ENCODE measurements at places on chromosomes 4 and X. TPM values are rescaled to one million over a fixed set of nuclear protein-coding genes. Genes with fewer than 3 reads are reported as not detected.

- no peaks in the 10 kb centered on the region for H3K27me3 ChIP-seq
- H3K36me3 ChIP-seq = peaks cover 11% of the 10 kb centered on the region
- H3K27ac ChIP-seq = peak overlapping the region; percentile 71
- peak overlapping the region; percentile 82 for H3K4me3 ChIP-seq
- peaks cover 17% of the 10 kb centered on the region for H3K4me1 ChIP-seq
Observed at GRCh38 chr4:163165217-163166017, 1.3 kb downstream of the NAF1 start.

GRCh38 chr4:11427121-11427996 is 1.3 kb downstream of the HS3ST1 start:
- H3K36me3 ChIP-seq = peaks cover 5% of the 10 kb centered on the region
- H3K4me3 ChIP-seq = peak overlapping the region; percentile 89
- no peaks in the 10 kb centered on the region for H3K27me3 ChIP-seq
- H3K4me1 ChIP-seq = peaks cover 27% of the 10 kb centered on the region
- no peak for DNase-seq
- no peak overlapping the region for H3K27ac ChIP-seq

DNA sequence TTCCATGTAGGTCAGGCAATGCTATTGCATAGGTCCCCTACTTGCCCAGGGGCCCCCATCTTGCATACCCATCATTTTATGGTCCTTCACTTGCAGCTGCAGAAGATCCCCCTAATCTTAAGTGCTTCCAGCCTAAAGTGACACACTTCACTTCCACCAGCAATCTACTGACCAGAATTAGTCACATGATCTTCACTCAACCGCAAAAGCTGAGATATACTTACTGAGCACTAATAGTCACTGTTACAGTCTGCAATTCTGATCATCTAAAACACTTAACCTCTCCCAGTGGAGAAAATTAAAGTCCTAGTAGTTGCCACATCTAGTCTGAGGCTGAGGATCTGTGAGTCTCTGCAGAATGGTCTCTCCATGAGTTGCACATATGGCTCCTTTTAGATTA is 82.1 kb downstream of the AREG start:
- H3K27me3 ChIP-seq = no peaks in the 10 kb centered on the region
- no peak for DNase-seq
- no peaks in the 10 kb centered on the region for H3K4me1 ChIP-seq
- no peaks in the 10 kb centered on the region for H3K36me3 ChIP-seq

DNA sequence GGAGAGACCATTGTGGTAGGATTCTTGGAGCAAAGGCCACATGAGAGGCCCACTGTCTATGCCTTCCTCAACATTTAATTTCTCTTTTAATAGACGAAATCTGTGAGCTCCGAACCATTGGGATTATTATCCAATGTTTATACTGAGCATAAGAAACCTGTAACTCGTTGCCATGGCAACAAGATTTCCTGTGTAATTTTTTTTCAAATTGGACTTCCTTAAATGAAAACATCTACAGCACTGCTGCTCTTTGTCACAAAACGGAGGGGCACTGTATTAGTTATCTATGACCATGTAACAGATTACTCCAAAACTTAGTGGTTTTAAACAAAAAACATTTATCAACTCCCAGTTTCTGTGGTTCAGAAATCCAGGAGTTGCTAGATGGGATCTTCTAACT is 38.7 kb downstream of the PPP1R2C start:
- DNase-seq = no peak
- no peak overlapping the region for H3K27ac ChIP-seq
- H3K4me3 ChIP-seq = no peak overlapping the region
- H3K27me3 ChIP-seq = no peaks in the 10 kb centered on the region
- no peaks in the 10 kb centered on the region for H3K4me1 ChIP-seq

DNA sequence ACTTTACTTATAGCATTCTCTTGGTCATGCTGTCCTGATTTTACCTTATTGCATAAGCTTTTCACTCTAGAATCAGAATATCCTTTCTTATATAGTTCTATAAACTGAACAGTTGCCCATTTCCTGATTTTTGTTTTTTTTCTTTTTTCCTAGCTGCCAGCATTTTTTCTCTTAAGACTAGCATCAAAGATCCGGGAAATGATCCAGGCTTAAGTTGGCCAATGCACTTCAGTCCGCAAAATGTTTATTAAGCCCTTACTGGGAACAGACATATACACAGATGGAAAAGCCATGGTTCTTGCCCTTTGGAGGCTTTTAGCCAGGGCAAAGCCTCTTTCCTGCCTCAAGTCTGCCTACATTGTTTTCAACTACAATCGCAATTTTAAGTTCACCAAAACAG is 10.1 kb upstream of the BMP2K start:
- H3K4me1 ChIP-seq = peaks cover 5% of the 10 kb centered on the region
- no peak overlapping the region for H3K4me3 ChIP-seq
- no peak for DNase-seq
- H3K27ac ChIP-seq = no peak overlapping the region
- H3K27me3 ChIP-seq = no peaks in the 10 kb centered on the region

SSX4 gene
- not detected for total RNA-seq

DNA sequence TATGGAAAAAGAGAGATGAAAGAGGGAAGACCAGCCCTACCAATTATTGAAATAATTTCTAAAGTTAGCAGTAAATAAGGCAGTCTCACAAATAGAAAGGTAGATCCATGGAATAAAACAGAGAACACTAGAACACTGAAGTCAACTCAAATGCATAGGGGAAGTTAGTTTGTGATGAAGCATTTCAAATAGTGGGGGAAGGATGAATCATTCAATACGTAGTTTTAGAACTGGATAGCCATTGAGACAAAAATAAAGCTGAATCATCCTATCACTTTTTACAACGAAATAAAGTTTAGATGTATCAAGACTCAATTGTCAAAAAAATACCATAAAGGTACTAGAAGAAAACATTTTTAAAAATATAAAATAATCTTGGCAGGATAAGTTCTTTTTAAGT is 143.2 kb upstream of the DGKK start:
- H3K27me3 ChIP-seq = no peaks in the 10 kb centered on the region
- no peaks in the 10 kb centered on the region for H3K4me1 ChIP-seq
- DNase-seq = no peak
- H3K36me3 ChIP-seq = no peaks in the 10 kb centered on the region
- no peak overlapping the region for H3K4me3 ChIP-seq
- no peak overlapping the region for H3K27ac ChIP-seq

GRCh38 chr4:183140911-183141320 is 41.9 kb downstream of the WWC2 start:
- H3K27me3 ChIP-seq = no peaks in the 10 kb centered on the region
- no peaks in the 10 kb centered on the region for H3K36me3 ChIP-seq
- H3K4me3 ChIP-seq = no peak overlapping the region
- H3K27ac ChIP-seq = no peak overlapping the region
- peaks cover 13% of the 10 kb centered on the region for H3K4me1 ChIP-seq

GRCh38 chrX:7904562-7904961 is 22.7 kb downstream of the PNPLA4 start:
- DNase-seq = no peak
- no peak overlapping the region for H3K27ac ChIP-seq
- H3K4me1 ChIP-seq = no peaks in the 10 kb centered on the region
- no peaks in the 10 kb centered on the region for H3K36me3 ChIP-seq
- no peaks in the 10 kb centered on the region for H3K27me3 ChIP-seq

- H3K27me3 ChIP-seq = no peaks in the 10 kb centered on the region
- DNase-seq = peak; percentile 68
- H3K36me3 ChIP-seq = no peaks in the 10 kb centered on the region
- H3K4me3 ChIP-seq = no peak overlapping the region
- H3K27ac ChIP-seq = peak overlapping the region; percentile 96
Observed at GRCh38 chr4:101356928-101357327, 9.6 kb upstream of the PPP3CA start.

GRCh38 chr4:109672169-109672930 is 30.9 kb downstream of the CASP6 start:
- no peaks in the 10 kb centered on the region for H3K36me3 ChIP-seq
- H3K27me3 ChIP-seq = no peaks in the 10 kb centered on the region
- no peak overlapping the region for H3K27ac ChIP-seq

ANOS1 gene
- 0.22 TPM for total RNA-seq
